ENCODE measurements at places on chromosomes 3 and 15. TPM values are rescaled to one million over a fixed set of nuclear protein-coding genes. Genes with fewer than 3 reads are reported as not detected.

PRC1 gene
- 21.9 TPM for total RNA-seq

ROPN1 gene
- not detected for total RNA-seq

GAP43 gene
- total RNA-seq = 0.14 TPM

SMARCC1 gene
- total RNA-seq = 27.7 TPM

FEZF2 gene
- not detected for total RNA-seq

ASB7 gene
- 14.4 TPM for total RNA-seq

GOLGA8J gene
- total RNA-seq = not detected

CHCHD6 gene
- 14.3 TPM for total RNA-seq

SLC28A1 gene
- total RNA-seq = not detected

PAK6 gene
- total RNA-seq = not detected

TMEM41A gene
- total RNA-seq = 6.6 TPM

ASB14 gene
- not detected for total RNA-seq

CACNA1D gene
- total RNA-seq = 0.14 TPM

TTLL13 gene
- total RNA-seq = 0.14 TPM

ANKRD34C gene
- not detected for total RNA-seq

CHST2 gene
- 3.4 TPM for total RNA-seq

PYGO1 gene
- 8.6 TPM for total RNA-seq

RHOV gene
- under 0.01 TPM for total RNA-seq
